ENCODE measurements at places on chromosomes 3 and 15.

DNA sequence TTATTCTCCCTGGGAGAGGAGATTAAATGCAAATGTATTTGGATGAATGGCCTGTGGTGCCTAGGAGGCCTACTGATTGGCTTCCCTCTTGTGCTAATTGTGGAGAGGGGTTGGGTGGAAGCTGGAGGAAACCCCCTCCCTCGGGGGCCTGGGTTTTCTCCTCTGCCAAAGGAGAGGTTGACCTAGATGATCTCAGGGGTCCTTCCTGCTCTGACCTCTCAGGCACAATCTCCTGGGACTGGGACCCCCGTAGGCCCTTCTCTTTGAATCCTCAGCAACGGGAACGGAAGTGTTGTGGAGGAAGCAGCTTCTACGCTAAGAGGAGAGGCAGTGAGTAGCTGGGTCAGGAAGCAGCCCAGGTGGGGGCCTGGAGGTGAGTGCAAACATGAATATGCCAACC lies 40.5 kb upstream of the MAGEF1 start:
- no peak for DNase-seq

DNA sequence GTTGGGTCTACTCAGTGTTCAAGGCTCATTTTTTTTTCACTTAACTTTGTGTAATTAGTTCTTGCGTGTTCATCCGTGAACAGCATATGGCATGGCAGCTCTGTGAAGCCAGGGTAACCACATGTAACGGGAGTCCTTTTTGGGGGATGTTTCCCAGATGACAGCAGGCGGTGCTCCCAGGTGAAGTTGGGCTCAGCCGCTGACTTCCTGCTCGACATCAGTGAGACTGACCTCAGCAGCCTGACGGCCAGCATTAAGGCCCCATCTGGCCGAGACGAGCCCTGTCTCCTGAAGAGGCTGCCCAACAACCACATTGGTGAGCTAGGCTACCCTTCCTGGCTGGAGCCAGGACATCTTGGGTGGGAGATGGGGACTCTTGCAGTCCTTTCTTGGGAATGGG lies 62.7 kb downstream of the DNASE1L3 start:
- peak; percentile 20 for DNase-seq

GRCh38 chr3:71583566-71584393 lies at the start of gene FOXP1:
TSS of gene FOXP1 (minus strand) at chr3:71583728. CDS start at chr3:71198381, 385,347 bp downstream.
- DNase-seq: no peak

DNA sequence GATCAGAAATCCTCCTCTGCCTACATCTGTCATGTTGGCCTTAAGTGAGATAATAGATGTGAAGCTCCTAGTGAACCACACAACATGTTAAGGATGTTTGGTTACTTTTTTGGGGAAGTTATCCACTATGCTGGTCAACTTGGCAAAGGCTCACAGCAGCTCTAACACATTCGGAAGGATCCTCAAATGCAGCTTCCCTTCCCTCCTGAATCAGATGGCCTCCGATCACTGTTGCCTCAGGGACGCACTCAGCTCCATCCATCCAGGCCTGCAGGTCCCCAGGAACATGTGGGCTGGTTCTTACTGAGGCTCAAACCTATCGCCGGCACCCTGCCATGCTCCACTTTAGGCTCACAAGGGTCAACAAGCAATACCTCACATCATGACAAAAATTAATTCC lies 67.9 kb downstream of the CORO2B start:
- DNase-seq: no peak

DNA sequence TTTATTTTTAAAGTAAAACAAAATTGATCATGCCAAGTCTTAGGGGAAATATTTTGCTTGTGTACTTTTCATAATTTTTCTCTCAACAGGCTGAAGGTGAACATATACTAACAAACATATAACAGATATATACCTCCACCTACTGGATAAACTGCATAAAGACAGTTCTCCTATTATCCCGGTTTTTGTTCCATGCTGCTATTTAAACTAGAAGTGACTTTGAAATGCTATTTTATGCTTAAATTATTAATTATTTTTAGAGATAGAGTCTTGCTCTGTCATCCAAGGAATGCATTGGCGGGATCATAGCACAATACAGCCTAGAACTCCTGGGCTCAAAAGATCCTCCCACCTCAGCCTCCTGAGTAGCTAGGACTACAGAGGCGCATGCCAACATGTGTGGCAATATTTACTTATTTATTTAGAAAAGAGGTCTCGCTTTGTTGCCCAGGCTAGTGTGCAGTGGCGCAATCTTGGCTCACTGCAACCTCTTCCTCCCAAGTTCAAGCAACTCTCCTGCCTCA lies 49.8 kb downstream of the ST3GAL6 start:
- peak; percentile 58 for DNase-seq

GRCh38 chr15:98866511-98866910 lies 141.1 kb downstream of the PGPEP1L start:
- DNase-seq: no peak

DNA sequence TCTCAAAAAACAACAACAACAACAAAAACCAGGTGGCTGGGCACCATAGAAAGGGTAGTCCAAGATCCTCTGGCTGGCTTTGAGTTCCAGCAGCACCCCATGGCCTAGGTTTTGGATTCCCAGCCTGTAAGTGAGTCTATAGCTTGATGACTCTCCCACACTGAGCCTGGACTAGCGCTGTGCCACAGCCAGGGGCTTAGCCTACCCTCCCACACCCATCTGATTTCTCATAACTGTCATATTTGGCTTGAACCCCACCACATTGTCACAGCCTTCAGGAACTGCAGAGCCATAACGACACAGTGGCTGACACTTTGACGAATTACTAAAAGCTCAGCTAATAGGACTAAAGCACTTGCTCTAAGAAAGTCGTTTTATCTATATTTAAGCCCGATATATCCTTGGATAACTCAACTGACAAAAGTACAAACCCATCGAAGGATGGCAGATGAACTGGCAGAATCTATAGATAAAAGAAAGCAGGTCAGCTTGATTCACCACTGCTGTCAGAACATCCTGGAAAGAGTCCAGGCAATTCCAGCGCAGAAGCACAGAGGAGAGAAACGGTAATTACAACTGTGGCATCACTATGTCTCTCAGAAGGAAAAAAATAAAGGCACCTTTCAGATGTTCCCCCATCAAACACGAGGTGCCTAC lies 62.1 kb downstream of the HOMER2 start:
- DNase-seq: peak; percentile 16

DNA sequence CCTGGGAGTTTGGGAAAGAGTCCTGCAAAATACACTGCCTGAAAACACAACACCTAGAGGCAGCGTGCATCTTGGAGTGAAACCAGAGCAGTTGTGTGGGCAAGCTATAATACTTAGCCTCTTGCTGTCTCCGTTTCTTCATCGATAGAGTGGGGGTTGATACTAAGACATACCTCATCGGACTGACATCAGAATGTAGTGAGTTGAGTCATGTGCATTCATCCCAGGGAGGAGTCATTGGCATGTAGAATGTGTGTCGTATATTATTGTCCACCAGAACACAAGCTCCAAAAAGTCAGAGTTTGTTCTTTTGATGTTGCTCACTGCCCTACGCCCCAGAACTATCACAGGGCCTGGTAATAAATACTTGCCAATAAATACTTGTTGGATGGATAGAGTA lies 4.3 kb downstream of the SNTN start:
- no peak for DNase-seq

- DNase-seq: no peak
These were observed 292.4 kb upstream of the CBLB start for GRCh38 chr3:106161246-106161645.

DNA sequence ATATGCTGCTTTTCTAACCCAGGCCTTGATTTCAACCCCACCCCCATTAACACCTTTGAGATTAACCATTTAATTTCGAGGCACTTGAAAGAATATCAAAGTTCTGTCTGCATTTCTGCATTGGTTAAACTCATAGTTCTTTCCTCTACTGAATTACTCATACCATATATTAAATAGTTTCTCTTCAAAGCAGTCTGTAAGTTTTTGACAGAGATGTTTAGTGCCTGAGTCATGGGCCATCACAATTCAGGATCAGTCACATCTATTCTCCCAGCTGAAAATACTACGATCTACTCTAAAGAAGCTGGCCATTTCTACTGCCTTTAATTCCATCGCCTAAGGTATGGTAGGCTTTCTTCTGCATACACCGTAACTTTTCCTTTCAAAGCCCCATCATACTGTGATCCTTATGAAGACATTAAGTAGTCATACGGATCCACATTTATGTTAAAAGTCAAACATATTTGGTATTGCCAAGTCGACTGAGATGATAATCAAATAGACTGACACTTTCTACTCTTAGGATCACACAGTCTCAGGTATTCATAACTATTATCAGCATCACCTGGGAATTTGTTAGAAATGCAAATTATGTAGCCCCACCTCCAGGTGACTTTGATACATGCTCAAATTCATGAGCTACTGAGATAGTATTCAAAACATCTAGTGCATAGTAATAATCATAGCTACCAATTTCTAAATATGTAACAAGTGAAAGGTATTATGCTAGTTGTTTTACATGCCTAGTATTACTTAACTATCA lies 489.4 kb upstream of the IL12A start:
- no peak for DNase-seq

DNA sequence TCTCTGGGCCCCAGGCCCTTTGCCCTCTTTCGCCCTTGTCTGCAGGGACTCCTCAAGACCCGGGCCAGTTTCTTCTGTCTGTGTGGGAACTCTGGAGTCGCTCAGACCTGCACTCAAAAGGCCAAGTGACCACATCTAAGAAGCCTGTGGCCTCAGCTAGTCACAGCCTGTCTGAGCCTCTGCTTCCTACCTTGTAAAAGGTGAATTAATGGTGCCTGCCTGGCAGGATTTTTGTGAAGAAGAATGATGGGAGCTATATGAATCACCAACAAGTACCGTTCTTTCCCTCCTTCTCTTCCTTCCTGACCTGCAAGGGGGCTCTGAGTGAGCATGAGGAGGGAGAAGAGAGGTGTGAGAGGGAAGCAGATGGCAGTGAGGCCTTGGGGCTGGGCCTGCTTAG lies 7.5 kb downstream of the PLIN1 start:
- DNase-seq: no peak

- DNase-seq: no peak
These were observed 1.1 kb downstream of the MESP2 start for GRCh38 chr15:89777073-89777751.

- no peak for DNase-seq
These were observed 45.7 kb upstream of the MCTP2 start for GRCh38 chr15:94185547-94186236.

GRCh38 chr3:52088445-52089367 lies 32.3 kb upstream of the DUSP7 start:
- no peak for DNase-seq

- no peak for DNase-seq
These were observed 38.8 kb downstream of the CPA3 start for GRCh38 chr3:148903941-148904340.

- no peak for DNase-seq
These were observed 27.0 kb downstream of the EPHB1 start for GRCh38 chr3:134822090-134822489.

DNA sequence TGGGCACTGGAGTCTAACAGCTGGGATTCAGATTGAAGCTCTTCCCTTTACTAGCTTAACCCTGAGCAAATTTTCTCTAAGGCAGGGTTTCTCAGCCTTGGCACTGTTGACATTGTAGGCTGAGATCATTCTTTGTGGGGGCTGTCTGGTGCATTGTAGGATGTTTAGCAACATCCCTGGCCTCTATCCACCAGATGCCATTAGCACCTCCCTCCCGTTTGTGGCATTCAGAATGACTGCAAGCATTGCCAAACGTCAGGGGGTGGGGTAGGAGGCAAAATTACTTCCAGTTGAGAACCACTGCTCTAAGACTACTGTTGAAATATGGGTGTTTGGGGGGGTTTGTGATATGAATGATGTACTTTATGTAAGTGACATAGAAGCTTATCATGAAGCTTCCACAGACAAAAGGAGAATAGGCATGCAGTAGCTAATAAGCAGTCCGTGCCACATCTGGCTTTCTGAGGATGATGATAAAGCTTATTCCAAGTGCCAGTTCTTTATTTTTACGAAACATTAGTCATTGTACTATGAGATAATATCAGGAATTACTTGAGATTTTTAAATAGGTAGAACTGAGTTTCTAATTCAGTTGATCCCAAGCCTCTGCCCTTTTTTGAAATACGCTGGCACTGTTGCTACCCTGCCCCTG lies 39.3 kb downstream of the NKIRAS1 start:
- DNase-seq: no peak

- peak; percentile 37 for DNase-seq
These were observed 447.4 kb downstream of the AGBL1 start for GRCh38 chr15:86526938-86527690.

GRCh38 chr3:187770224-187770623 lies 25.0 kb upstream of the BCL6 start:
- DNase-seq: peak; percentile 66

- DNase-seq: no peak
These were observed 442.0 kb downstream of the MAGI1 start for GRCh38 chr3:65596571-65597225.

DNA sequence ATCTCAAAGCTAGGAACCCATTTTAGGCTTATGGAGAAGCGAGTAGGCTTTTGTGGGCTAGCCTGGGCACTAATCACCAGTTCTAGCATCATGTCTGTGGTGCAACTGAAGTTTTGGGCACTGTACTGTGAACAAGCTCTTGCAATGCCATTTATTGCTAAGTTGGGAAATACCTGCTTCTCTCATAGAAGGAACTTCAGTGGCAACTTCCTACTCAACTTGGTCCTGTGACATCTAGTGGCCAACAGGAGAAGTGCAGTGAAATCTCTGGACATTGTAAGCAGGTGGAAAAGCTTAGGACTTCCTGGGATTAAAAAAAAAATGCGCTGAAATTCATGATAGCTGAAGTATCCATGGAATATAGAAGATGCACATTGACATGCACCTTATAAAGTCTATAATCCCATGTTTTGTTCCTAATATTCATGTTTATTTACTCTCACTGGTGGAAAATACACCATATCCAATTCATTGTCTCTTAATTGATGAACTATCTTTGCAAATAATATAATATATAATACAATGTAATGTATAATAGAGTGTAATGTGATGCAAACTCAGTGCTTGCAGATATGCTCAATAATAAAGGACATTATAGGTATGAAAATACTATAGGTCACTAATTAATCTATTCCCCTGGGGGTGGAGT lies 6.5 kb upstream of the ALDH1A3 start:
- peak; percentile 37 for DNase-seq

- DNase-seq: no peak
These were observed 124.1 kb upstream of the RASGRP1 start for GRCh38 chr15:38688761-38689160.

GRCh38 chr3:81242871-81243270 lies 518.6 kb downstream of the GBE1 start:
- DNase-seq: peak; percentile 2

DNA sequence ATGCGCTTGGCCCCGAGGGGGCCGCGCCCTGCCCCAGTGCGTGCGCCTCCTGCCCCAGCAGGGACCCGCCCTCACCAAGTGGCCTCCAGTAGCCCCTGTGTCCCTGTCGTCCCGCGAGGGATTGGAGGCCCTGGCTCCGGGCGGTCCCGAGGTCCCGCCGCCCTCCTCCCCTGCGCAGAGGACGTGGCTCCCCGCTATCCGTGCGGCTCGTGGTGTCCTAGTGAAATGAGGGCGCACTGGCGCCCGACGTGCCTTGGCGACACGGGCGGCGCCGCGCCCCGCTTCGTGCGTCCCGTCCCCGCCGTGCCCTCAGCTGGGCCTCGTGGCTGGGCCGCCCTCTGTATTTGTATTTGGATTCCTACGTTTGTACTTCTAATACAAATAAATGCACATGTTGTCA lies 557.5 kb downstream of the OCA2 start:
- DNase-seq: no peak
